Suprapubic skin (tissue), 4 donors: ENCODE measurements at places on chromosomes 13 and 19.

DNA sequence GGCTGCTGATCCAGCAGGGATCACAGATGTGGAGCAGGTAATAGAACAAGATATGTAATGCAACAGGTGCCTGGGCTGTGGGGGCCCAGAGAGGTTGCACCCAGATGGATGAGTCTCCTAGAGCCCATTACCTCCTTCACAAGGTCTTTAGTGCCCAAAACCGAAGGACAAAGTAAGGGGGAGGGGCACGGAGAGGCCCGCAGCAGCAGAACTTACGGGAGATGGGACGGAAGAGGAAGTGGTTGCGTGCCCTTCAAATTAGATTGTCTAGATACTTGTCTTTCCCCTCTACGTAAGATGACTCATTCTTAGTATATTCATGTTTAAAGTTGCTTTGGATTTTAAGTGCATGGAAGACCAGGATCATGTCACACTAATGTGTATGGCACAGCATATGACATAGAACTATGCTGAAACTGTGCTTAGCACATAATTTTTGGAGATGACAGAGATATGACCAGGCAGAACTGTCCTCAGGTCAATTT, 5.7 kb upstream of the MRPS31 start:
- H3K4me1 ChIP-seq = peaks cover 11% of the 10 kb centered on the region
- H3K4me3 ChIP-seq = no peak overlapping the region
- no peak overlapping the region for H3K27ac ChIP-seq
- H3K27me3 ChIP-seq = no peaks in the 10 kb centered on the region
- DNase-seq = no peak
- H3K36me3 ChIP-seq = no peaks in the 10 kb centered on the region

- no peak overlapping the region for H3K4me3 ChIP-seq
- no peaks in the 10 kb centered on the region for H3K4me1 ChIP-seq
- no peaks in the 10 kb centered on the region for H3K27me3 ChIP-seq
- DNase-seq = no peak
- no peaks in the 10 kb centered on the region for H3K36me3 ChIP-seq
- H3K27ac ChIP-seq = no peak overlapping the region
Observed at GRCh38 chr13:65499256-65499655, 1730.9 kb downstream of the PCDH9 start.

- no peaks in the 10 kb centered on the region for H3K36me3 ChIP-seq
- H3K27ac ChIP-seq = no peak overlapping the region
- DNase-seq = no peak
- H3K4me1 ChIP-seq = no peaks in the 10 kb centered on the region
- H3K4me3 ChIP-seq = no peak overlapping the region
Observed at GRCh38 chr19:23790641-23791488, 32.2 kb upstream of the ZNF681 start.

GRCh38 chr13:63024458-63024857, 1608.8 kb upstream of the PCDH20 start:
- H3K36me3 ChIP-seq = no peaks in the 10 kb centered on the region
- no peak overlapping the region for H3K27ac ChIP-seq
- H3K27me3 ChIP-seq = no peaks in the 10 kb centered on the region
- DNase-seq = no peak

DNA sequence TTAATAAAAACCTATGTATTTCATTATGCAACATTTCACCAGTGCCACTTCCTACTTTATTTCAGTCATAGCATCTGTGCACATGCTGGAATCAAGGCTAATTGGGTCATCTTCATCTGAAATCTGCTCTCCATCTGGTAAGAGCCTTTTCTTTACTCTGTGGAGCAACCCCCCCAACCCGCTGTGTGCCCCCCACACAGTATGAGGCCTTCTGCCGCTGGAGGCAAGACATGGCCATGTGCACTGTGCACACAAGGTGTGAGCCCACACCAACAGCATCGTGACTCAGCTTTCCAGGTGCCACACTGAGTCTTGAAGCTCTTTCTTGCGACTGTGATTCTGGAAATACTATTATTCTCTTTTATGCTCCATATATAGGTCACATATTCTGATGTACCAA, 471.0 kb downstream of the TBC1D4 start:
- H3K27ac ChIP-seq = no peak overlapping the region
- no peaks in the 10 kb centered on the region for H3K4me1 ChIP-seq
- H3K27me3 ChIP-seq = no peaks in the 10 kb centered on the region
- no peaks in the 10 kb centered on the region for H3K36me3 ChIP-seq
- no peak for DNase-seq
- H3K4me3 ChIP-seq = no peak overlapping the region

- peaks cover 78% of the 10 kb centered on the region for H3K4me1 ChIP-seq
- no peaks in the 10 kb centered on the region for H3K36me3 ChIP-seq
- no peak overlapping the region for H3K27ac ChIP-seq
- peaks cover 86% of the 10 kb centered on the region for H3K27me3 ChIP-seq
- DNase-seq = no peak
- peak overlapping the region; percentile 51 for H3K4me3 ChIP-seq
Observed at GRCh38 chr19:1468274-1468820, 10.7 kb downstream of the C19orf25 start.

GRCh38 chr13:112900226-112900600, 68.8 kb upstream of the MCF2L start:
- H3K4me1 ChIP-seq = peaks cover 4% of the 10 kb centered on the region
- no peak overlapping the region for H3K27ac ChIP-seq
- peaks cover 22% of the 10 kb centered on the region for H3K27me3 ChIP-seq
- H3K4me3 ChIP-seq = no peak overlapping the region

DNA sequence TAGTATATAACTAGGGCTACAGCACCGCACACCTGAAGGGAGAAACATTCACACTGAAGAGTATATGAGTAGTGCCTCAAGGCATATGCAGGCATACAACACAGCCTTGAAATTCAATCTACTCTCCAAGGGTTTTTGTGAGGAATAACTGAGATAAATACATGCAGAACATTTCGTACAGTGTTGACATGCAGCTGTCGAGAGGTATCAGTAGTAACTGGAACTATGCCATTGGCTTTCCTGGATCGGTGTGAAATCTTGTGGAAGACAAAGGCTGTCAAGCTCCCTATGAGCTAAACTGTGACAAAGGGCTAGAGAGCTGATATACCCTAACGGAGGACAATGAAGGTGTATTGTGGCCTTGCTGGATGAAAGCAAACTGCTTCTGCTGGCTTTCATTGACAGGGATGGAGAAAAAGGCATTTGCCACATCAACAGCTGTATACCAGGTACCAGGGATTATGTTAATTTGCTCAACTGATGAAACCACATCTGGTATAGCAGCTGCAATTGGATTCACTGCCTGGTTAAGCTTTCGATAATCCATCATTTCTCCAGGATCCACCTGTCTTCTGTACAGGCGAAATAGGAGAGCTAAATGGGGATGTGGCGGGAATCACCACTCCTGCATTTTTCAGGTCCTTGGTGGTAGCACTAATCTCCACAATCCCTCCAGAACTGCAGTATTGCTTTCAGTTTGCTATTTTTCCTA, 16.3 kb downstream of the MTRF1 start:
- no peak overlapping the region for H3K27ac ChIP-seq
- H3K4me1 ChIP-seq = no peaks in the 10 kb centered on the region
- no peak for DNase-seq
- H3K4me3 ChIP-seq = no peak overlapping the region

DNA sequence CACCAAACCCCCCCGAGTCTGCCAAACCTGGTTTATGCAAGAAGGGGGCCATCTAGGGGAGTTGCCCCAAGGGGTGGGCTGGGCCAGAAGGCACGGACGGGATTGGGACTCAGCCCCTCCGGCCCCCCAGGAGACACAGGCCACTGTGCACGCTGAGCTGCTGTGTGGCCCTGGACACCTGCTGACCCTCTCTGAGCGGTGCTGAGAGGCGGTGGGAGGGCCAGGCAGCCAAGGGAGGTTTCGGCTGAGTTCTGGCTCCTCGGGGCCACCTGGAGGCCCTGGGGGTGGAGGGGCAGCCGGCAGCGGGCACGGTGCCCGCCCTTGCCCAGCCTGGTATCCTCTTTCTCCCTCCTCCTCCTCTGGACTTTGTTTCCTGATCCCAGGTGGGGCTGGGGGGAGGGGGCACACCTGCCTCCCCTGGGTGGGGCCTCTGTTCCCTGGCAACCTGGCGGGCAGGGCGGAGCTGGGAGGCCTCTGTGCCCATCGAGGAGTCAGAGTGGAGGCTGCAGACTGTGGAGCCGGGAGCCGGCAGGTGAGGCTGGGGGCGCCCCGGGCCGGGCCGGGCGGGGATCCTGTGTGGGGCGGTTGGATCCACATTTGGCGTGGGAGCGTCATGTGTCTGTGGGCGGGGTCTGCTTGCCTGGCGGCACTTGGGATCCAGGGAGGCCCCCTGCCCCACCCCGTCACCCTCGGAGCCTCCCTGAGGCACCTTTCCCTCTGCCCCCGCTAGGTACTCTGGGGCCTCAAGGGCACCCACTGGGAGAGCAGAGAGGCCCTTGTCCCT, at the start of gene MISP:
MISP (plus strand) TSS at position 473 of the 784 bp plus-strand sequence. CDS start 5,835 bp downstream, outside the sequence.
- H3K27me3 ChIP-seq = no peaks in the 10 kb centered on the region
- no peak within 1 kb of the TSS for H3K27ac ChIP-seq
- DNase-seq = peak; percentile 66

DNA sequence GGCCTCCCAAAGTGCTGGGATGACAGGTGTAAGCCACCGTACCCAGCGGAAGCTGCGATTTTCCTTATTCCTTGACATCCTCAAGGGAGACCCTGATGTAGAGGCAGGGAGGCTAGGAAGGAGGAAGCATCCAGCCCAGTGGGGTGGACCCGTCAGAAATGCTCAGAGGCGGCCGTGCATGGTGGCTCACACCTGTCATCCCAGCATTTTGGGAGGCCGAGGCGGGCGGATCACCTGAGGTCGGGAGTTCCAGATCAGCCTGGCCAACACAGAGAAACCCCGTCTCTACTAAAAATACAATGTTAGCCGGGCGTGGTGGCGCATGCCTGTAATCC, 11.6 kb downstream of the GZMM start:
- peaks cover 3% of the 10 kb centered on the region for H3K27me3 ChIP-seq
- no peak overlapping the region for H3K4me3 ChIP-seq
- no peaks in the 10 kb centered on the region for H3K36me3 ChIP-seq
- H3K4me1 ChIP-seq = peaks cover 16% of the 10 kb centered on the region
- H3K27ac ChIP-seq = no peak overlapping the region
- no peak for DNase-seq

DNA sequence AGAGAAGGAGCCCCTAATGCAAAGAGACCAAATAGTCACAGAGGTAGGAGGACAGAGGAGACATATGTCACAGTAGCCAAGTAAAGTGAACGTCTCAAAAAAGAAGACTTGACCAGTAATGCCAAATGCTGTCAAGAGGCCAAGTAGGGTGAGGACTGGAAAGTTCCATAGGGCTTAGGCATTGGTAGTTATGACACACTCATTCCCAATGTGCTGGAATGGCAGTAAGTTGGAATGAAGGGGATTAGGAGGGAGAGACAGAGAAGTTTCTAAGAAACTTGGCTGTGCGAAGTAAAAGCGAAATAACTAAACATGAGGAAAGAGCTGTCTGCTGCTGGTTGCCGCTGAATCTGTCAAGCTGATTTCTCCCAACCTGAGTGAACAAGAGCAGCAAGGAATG, 14.9 kb upstream of the FRY start:
- no peaks in the 10 kb centered on the region for H3K36me3 ChIP-seq
- H3K4me1 ChIP-seq = no peaks in the 10 kb centered on the region
- H3K27me3 ChIP-seq = no peaks in the 10 kb centered on the region
- no peak overlapping the region for H3K4me3 ChIP-seq

DNA sequence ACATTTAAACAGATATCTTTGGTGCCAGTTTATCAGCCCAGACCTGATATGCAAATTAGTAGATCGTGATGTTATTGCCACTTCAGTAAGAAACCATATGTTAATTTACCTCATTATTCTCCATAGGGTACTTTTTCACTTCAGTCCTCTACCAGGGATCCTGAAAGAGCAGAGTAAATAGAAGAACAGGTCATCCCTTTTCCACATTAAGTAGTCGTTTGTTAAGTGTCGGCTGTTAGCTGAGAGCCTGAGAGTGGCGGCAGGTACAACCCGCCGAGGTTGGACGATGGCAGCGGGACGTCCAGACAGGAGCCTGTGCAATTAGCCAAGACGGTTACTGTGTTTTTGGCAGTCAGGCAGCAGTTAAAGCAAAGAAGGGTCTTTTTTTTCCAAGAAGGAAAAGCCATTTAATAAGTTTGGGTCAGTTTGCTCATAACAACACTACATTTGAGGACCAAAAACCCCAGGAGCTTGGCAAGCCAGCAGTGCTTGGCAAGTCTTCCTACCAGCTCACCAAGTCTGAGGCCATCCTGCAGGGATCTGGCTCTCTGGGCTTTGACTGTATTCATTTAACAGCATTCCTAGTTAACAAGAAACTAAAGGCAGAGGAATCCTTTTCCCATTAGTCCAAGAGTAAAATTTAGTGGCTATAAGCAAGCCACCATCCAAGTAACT, 231.8 kb downstream of the SHISA2 start:
- no peak for DNase-seq
- H3K36me3 ChIP-seq = no peaks in the 10 kb centered on the region
- H3K27ac ChIP-seq = no peak overlapping the region
- H3K27me3 ChIP-seq = no peaks in the 10 kb centered on the region

DNA sequence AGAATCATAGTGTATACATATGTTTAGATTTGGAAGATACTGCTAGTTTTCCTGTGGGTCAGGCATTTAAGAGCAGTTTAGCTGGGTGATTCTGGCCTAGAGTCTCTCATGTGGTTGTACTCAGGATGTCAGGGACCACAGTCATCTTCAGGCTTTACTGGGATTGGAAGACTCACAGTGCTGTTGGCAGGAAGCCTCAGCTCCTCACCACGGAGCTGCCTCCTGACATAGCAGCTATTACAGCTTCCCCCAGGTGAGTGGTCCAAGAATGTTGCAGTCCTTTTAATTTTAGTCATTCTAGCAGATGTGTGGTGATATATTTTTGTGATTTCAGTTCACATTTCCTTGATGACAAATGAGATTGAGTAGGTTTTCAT, 16.9 kb upstream of the GPR18 start:
- peaks cover 5% of the 10 kb centered on the region for H3K4me1 ChIP-seq
- H3K4me3 ChIP-seq = no peak overlapping the region
- H3K36me3 ChIP-seq = peaks cover 5% of the 10 kb centered on the region
- H3K27me3 ChIP-seq = no peaks in the 10 kb centered on the region
- no peak for DNase-seq

- H3K27me3 ChIP-seq = peaks cover 15% of the 10 kb centered on the region
- no peak overlapping the region for H3K27ac ChIP-seq
- no peaks in the 10 kb centered on the region for H3K36me3 ChIP-seq
- no peaks in the 10 kb centered on the region for H3K4me1 ChIP-seq
Observed at GRCh38 chr19:30390356-30390988, 18.3 kb downstream of the ZNF536 start.

DNA sequence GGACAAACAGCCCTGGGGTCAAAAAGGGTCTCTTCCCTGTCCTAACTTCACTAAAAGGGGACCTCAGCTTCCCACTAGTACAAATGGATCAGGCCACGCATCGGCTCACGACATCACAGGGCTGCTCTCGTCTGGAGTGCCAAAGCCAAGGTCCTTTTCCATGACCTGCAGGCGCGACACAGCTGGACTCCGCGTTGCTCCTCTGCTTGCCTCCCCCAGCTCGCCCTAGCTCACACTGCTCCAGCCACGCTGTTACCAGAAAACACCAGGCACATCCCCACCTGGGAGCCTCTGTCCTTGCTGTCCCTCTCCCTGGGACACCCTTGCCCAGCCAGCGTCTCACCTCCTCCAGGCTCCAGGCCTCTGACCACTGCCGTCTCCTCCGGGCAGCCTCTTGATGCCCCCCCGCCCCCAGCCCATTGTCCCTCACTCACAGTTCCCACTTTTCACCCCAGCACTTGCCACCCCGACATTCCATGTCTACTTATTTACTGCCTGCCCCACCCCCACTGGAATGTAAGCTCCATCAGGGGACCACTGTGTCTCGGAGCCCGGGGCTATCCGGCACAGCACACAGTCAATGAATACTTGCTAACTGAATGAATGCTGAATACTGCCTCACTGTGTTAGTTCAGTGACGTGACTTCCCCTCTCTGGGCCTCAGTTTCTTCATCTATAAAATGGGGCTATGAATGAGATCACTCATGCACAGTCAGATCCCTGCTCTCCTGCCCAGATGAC, 20.7 kb downstream of the AKT2 start:
- H3K27me3 ChIP-seq = no peaks in the 10 kb centered on the region
- H3K36me3 ChIP-seq = peaks cover 32% of the 10 kb centered on the region
